ENCODE measurements at places on chromosomes 1 and 21.

DNA sequence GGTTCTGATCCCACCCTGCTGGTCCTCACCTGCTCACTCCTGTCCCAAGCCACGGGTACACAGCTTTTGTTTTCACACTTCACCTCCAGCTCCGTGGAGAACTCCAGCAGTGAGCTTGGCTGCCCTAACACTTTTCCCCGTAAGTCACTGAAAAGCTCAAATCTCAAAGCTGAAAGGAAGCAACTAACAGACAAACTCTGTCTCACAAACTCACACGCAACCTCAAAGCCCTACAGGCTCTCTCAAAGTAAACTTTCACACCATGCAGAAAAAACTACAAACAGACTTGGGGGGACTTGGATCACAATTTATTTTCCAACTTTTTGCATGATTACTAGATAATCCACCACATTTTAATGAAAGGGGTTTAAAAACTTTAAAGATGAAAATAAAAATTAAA lies 88.3 kb downstream of the AK5 start:
- no peak for DNase-seq

- no peak for DNase-seq
Measured at GRCh38 chr1:228350831-228351781, 55.5 kb downstream of the TRIM11 start.

GRCh38 chr21:43362321-43362791 lies 64.6 kb downstream of the SIK1 start:
- peak; percentile 51 for DNase-seq

GRCh38 chr1:241816008-241816407 lies 32.0 kb upstream of the EXO1 start:
- DNase-seq: no peak

DNA sequence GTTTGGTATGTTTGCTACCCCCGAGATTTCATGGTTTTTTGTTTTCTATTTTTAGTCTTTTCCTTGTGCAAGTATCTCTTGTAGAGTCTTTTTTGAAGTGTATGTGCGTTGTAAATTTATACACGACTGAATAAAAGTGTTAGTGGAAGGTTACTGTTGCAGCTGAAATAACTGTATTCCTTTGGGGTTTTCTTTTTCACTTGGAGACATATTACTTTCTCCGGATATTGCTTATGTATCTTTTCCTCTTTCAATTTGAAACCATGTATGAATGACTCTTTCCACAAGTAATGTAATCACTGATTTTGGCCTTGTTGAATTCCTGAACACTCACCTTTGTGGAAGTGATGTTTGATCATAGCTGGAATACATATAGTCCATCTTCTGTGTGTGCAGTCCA lies 956 bp downstream of the URB2 start:
- DNase-seq: no peak

- no peak for DNase-seq
Measured at GRCh38 chr1:116768416-116769103, 14.3 kb downstream of the CD2 start.

DNA sequence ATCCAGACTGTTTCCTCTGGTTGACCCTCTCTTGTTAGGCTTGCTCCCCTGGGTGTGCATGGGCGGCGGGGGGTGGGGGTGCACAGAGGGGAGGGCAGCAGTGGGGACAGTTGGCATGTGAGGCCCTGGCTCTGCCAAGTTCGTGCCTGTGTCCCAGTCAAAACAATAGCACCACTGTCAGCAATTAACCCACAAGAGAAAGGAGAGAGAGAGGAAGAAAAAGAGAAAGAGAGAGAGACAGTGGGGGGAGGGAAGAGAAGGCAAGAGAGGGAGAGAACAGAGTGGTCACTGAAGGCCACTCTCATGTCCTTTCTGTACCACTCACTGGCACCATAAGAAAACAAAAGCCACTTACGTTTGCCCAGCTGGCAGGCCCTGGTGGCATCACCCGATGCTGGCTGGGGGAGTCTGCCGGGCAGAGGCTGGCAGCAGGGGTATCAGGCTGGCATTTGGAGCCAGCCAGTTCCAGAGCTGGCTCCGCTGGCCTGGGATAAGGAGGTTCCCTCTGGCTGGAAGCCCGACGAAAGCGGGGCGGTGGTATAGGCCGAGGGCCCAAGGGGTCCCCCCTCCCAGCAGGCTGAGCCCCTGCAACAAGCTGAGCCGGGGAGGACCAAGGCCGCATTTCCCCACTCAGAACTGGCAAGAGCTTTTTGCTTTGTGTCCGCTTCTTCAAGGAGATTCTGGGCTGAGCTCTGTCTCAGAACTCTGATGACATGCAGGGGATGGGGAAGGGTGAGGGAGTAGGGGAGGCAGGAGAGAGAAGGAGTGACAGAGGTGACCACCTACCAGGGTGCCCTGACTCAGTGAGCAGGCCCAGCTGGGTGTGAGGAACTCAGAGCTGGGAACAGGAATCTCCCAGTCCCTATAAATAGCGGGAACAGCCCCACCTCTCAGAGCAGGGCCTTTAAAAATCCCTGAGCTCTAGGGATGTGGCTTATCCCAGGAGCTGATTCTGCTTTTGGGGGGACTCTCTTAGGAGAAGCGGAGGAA lies 27.9 kb downstream of the PIK3C2B start:
- DNase-seq: no peak

- no peak for DNase-seq
Measured at GRCh38 chr1:165912638-165913037, 85.2 kb downstream of the UCK2 start.

Data from stimulated activated CD8-positive, alpha-beta memory T cell treated with anti-CD3 and anti-CD28 coated beads, Interleukin-15, amount 100 ng/mL, for 1 hour (primary cell).